ENCODE measurements at places on chromosomes 13 and 19.

- no peak overlapping the region for H3K27ac ChIP-seq
- H3K27me3 ChIP-seq, result no peaks in the 10 kb centered on the region
- DNase-seq, result no peak
- no peaks in the 10 kb centered on the region for H3K36me3 ChIP-seq
- no peaks in the 10 kb centered on the region for H3K4me1 ChIP-seq
Observed at GRCh38 chr13:43006893-43007631, 15.0 kb upstream of the EPSTI1 start.

DNA sequence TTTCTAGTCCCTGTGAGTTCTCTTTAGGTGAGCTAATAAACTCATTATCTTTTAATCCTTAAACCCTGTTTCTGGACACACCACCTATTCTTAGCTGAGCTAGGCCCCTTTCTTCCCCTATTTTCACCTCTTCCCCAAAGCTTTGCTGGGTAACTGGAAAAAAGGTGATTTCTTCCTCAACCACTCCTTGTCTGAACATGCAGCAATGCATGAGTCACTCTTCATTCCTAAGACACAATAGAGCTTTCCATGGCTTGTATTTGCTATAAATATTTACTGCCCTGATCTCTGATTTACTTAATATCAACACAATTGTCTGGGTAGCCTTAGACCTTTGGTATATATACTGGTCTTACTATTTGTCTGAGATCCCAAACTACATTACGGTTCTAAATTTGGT lies 370.9 kb downstream of the KLF5 start:
- no peaks in the 10 kb centered on the region for H3K27me3 ChIP-seq
- DNase-seq, result no peak
- no peak overlapping the region for H3K27ac ChIP-seq
- H3K4me1 ChIP-seq, result no peaks in the 10 kb centered on the region

- H3K4me1 ChIP-seq, result no peaks in the 10 kb centered on the region
- H3K36me3 ChIP-seq, result no peaks in the 10 kb centered on the region
- H3K27me3 ChIP-seq, result no peaks in the 10 kb centered on the region
Observed at GRCh38 chr13:43961909-43962308, 82.2 kb downstream of the LACC1 start.

DNA sequence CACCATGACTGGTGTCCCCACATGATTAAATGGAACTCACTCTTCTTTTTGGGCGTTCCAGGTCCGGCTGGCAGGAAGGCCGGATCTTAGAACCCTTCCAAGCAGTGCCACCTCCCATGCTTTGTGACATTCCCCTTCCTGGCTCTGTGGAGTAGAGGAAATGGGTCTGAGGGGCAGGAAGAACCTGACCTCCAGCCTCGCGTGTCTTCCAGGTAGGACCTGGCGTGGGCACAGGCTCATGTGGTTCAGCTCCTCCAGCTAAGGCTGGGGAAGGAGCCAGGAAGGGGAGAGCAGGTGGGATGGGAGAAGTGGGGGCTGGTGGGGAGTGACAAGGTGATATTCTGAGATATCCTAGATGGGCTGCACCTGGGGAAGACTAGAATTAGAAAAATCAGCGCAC lies 2.1 kb downstream of the TMEM255B start:
- H3K36me3 ChIP-seq, result no peaks in the 10 kb centered on the region
- H3K27me3 ChIP-seq, result peaks cover 40% of the 10 kb centered on the region
- peaks cover 15% of the 10 kb centered on the region for H3K4me1 ChIP-seq
- DNase-seq, result no peak

- no peak for DNase-seq
- H3K27ac ChIP-seq, result peak within 1 kb of the TSS; percentile 57
- H3K27me3 ChIP-seq, result no peaks in the 10 kb centered on the region
- no peaks in the 10 kb centered on the region for H3K36me3 ChIP-seq
- peaks cover 10% of the 10 kb centered on the region for H3K4me1 ChIP-seq
Observed at GRCh38 chr19:55487924-55488687, at the start of gene SSC5D. Gene SSC5D (plus strand): TSS chr19:55488436. CDS start chr19:55488590, 154 bp downstream.

DNA sequence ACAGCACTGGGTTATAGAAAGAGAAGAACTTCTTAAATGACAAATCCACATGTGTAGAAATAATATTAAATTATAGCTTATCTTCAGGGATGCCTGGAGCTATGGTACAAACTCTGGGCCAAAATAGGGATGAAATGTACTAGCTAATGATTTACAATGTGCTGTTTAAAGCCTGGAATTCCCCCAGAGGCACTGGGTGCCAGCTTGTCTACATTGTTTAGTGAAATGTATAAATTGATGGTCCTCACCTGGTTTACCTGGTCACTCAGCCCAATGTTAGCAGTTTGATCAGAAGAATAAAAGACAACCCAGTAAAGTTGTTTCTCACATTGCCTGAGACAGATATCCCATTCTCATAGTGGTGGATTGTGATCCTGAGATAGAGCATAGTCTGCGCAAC lies 597.2 kb downstream of the DIAPH3 start:
- no peaks in the 10 kb centered on the region for H3K4me1 ChIP-seq
- no peaks in the 10 kb centered on the region for H3K36me3 ChIP-seq
- no peak overlapping the region for H3K4me3 ChIP-seq
- H3K27ac ChIP-seq, result no peak overlapping the region
- no peaks in the 10 kb centered on the region for H3K27me3 ChIP-seq
